SJSA1 (cell line): ENCODE measurements at places on chromosomes 13 and 19. TPM values are rescaled to one million over a fixed set of nuclear protein-coding genes. Genes with fewer than 3 reads are reported as not detected.

Gene NRTN
- total RNA-seq, result 17.6 and 32.9 TPM in 2 replicates

DNA sequence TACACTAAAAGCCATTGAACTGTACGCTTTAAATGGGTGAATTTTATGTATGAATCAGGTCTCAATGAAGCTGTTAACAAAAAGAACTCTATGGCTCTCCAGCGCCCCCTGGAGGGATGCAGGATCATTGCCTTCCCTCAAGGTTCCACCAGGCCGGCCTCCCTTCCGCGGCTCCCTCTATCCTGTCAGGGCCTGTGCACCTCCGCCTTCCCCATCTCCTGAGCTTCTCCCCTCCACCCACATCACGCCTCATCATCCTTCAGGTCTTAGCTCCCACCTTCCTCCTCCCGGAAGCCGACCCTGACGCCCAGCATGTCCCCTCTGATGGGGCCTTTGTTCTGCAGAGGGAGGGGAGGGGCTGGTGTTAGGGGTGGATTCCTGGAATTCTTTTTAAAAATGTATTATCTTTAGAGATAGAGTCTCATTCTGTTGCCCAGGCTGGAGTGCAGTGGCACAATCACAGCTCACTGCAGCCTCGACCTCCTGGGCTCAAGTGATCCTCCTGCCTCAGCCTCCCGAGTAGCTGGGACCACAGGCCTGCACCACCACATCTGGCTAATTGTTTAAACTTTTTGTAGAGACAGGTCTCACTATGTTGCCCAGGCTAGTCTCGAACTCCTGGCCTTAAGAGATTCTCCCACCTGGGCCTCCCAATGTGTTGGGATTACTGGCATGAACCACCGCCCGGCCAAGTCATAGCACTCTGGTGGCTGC, 27.7 kb downstream of the MEIS3 start:
- no peaks in the 10 kb centered on the region for H3K27me3 ChIP-seq
- no peak overlapping the region for H3K4me3 ChIP-seq
- no peaks in the 10 kb centered on the region for H3K36me3 ChIP-seq

DNA sequence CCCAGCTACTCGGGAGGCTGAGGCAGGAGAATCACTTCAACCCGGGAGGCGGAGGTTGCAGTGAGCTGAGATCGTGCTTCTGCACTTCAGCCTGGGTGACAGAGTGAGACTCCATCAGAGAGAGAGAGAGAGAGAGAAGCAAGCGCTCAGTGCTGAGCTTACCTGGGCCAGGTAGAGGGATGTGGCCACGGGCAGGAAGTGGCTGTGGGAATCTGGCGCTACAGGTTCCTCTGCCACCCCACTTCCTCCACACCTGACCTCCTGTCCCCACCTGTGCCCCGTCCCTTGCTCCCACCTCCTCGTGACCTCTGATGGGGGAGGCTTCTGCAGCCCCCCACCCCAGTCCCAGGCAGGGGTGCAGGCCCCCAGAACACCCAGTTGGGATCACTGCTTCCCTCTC, 1.0 kb upstream of the NCCRP1 start:
- H3K27ac ChIP-seq, result no peak overlapping the region
- no peak overlapping the region for H3K4me3 ChIP-seq
- DNase-seq, result no peak
- no peaks in the 10 kb centered on the region for H3K36me3 ChIP-seq

DNA sequence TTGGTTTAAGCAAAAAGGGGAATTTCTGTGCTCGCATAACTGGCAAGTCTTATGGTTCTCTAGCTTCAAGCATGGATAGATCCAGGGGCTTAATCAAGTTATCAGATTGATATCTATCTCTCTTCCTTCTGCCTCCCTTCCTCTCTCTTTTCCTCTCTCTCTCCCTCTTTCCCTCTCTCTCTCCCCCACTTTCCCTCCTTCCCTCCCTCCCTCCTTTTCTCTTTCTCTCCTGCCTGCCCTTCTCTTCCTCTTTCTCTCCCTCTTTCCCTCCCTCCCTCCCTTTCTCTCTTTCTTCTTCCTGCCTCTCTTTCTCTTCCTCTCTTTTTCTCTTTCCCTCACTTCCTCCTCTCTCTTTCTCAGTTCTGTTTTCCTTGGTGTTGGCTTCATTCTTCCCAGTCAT, 195.8 kb downstream of the HS6ST3 start:
- H3K4me3 ChIP-seq, result no peak overlapping the region
- no peaks in the 10 kb centered on the region for H3K36me3 ChIP-seq
- H3K4me1 ChIP-seq, result no peaks in the 10 kb centered on the region
- H3K27me3 ChIP-seq, result peaks cover 40% of the 10 kb centered on the region
- no peak overlapping the region for H3K27ac ChIP-seq

DNA sequence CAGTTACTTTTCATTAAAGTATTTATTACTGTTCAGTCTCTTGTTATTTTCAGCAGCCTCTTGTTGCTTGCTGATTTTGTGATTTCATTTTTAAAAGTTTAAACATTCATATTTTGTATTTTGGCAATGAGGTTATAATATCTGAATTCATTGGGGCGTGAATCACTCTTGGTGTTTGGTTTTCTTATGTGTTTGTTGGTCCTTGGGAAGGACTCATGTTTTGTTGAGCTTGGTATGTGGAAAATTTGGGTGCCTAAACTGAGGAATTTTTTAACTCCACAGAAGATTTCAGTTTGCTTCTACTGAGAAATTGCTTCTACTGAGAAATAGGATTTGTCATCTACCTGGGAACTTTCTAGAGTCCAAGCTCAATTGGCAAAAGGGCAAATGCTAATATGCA, 38.2 kb downstream of the PDS5B start:
- H3K27ac ChIP-seq, result no peak overlapping the region
- H3K36me3 ChIP-seq, result no peaks in the 10 kb centered on the region
- H3K27me3 ChIP-seq, result no peaks in the 10 kb centered on the region
